ENCODE measurements at places on chromosomes 12 and 14. TPM values are rescaled to one million over a fixed set of nuclear protein-coding genes. Genes with fewer than 3 reads are reported as not detected.

TMEM63C gene
- not detected for total RNA-seq

CDKN3 gene
- 6.2 TPM for total RNA-seq

SLC5A8 gene
- not detected for total RNA-seq

GPR162 gene
- 3.7 TPM for total RNA-seq

CCDC197 gene
- total RNA-seq: not detected

COX8C gene
- total RNA-seq: not detected

PLA2G1B gene
- not detected for total RNA-seq

CCDC175 gene
- total RNA-seq: not detected

MYG1 gene
- 43.3 TPM for total RNA-seq

IFT43 gene
- total RNA-seq: 35.9 TPM

INHBC gene
- total RNA-seq: 0.09 TPM

PPFIA2 gene
- total RNA-seq: not detected

P2RX7 gene
- 2.5 TPM for total RNA-seq

EGLN3 gene
- 8.8 TPM for total RNA-seq

SERPINA9 gene
- not detected for total RNA-seq

STAC3 gene
- not detected for total RNA-seq

VDR gene
- total RNA-seq: 9.1 TPM

ZNF891 gene
- total RNA-seq: 0.23 TPM

GSG1 gene
- 55.0 TPM for total RNA-seq

All from pericardium fibroblast (primary cell).